GM23338 (cell line): ENCODE measurements at places on chromosomes 7 and 10. TPM values are rescaled to one million over a fixed set of nuclear protein-coding genes. Genes with fewer than 3 reads are reported as not detected.

DNA sequence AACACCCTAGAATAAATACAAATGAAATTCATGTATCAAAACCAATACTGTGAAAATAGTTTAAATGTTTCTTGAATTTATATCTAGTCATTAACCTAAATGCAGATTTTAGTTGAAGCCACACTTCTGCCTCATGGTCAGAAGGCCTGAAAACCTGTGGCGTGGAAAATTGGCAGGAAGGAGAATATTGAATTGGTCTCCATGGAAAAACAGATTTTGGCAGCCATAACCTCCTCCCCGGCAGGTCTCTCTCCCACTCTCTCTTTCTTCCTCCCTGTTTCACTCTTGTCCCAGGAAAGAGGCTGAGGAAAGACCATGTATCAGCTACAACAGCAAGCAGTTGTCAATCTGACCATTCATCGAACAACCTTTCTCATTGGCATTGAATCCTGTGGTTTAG is 160.6 kb upstream of the YAE1 start:
- DNase-seq: no peak

GRCh38 chr7:6545398-6546126 is 5.7 kb downstream of the GRID2IP start:
- no peak for DNase-seq

DNA sequence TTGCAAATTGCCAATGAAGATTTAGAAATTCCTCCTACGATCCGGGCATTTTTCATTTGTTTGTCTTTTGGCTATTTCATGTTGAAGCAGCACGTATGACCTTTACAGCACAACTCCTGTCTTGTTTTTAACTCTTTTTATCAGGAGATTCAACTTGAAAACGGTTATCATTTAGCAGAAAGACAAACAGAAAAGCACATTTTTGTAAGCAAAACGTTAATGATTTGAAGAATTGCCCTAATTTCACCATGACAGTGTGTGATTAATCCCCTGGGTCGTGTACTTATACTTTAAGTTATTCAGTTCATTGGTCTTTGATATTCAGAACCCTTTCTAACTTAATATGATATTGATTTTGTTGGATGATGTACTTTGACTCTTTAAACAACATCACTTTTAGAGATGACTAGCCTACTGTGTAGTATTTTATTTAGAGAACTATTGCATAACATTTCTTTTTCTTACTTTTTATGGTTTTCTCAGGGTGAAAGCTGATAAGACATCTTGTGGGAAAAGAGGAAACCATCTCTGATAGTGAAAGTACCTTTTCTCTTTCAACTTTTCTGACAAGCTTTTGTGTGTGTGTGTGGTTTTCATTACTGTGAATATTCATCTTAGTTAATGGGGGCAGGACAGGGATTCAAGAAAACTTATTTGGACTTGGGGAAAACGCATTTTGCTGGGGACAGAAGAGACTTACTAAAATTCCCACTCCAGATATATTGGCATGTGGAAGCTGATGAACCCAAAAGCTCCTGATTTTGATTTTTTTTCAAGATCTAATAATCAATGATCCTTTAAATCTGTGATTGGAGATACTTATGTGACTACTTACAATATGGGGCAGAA is 8.1 kb downstream of the HHEX start:
- DNase-seq: no peak

DNA sequence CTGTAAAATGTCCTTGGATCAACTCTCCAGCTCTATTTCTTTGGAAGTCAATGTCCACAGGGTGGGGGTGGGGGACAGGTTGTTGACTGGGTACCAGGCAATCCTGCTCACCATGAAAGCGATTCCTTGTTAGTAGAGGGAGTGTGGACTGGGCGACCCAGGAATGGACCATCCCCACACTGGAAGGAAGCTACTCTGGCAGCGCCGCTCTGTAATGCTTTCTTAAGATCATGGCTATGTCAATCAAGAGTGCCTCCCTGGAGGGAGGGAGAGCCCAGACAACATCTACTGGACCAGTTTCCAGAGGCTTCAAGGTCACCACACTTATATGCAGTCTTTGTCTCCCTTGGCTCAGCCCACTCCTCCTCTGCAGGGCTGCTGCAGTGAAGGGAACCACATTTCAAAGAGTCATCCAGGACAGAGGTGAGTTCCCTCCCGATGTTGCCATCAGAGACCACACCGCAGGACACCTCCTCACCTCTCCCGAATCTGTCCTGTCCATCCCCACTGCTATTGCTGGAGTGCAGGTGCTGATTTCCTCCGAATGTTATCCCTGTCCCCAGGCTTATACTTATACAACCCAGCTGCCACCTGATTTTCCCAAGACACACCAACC is 6.9 kb downstream of the GIMAP5 start:
- DNase-seq: no peak

GRCh38 chr10:129131457-129132132 is 335.4 kb upstream of the MGMT start:
- DNase-seq: no peak

DNA sequence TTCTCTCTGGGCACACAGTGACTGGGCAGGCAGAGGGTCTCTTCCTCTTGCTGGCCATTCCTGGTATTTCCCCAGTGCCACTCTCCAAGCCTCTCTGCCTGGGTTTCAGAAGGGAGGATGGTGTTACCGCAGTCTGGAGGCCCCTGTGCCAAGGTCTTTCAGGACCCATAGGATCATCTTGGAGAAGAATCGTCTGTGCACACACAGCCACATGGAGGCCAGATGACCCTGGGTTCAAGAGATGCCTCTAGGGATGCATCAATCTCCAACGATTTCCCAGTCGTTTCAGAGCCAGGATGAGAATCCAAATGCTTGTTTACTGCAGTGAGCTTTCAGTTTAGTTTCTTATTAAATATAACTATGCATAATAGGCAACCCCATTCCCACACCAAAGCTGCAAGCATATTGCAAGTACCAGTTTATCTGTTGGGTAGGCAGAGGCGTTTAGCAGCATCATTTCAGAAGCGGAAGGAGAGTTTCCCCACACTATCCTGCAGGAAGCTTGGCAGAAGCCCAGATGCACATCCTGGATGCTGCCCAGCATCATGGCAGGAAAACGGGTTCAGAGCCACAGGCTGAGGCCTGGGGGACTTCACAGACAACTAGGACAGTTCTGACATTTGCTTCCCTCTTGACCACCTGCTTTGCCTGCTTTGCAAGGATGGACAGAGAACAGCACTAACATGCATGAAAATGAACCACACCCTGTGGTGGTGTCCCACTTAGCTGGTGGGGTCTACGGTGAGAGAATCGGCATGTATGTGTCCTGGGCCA is 134.7 kb upstream of the FAM20C start:
- no peak for DNase-seq

GRCh38 chr10:122132882-122133565 is 138.1 kb upstream of the BTBD16 start:
- no peak for DNase-seq

GRCh38 chr10:42149027-42149700 is 489.2 kb downstream of the ZNF33B start:
- DNase-seq: no peak

DNA sequence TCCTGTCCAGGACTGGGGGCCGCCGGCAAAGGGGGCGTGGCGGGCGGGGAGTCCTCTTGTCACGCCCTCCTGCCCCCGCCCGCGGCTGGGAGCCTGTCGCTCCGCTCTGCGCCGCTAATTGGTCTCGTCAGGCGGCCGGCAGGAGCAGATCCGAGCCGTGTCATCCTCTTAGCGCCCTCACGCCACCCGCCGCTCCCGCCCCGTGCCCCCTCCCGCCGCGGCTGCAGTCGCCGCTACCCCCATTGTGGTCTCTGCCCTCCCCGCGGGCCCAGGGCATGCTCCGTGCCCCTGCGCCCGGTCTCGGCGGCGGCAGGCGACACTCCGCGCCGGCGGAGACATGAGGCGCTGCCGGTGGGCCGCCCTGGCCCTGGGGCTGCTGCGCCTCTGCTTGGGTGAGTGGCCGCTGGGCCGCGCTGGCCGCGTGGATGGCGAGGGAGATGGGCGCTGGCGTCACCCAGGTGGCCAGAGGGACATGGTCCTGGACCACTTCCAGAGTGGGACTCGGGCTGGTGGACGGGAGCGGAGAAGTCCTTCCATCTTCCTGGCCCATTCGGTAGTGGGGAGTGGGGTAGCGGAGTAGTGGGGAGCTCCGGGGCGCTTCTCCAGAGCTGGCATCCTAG is at the start of gene CDHR1:
Gene CDHR1, plus strand, starts transcription at position 114 of the 620 bp plus-strand sequence. Its CDS starts 224 bp downstream, at position 338.
- DNase-seq: peak; percentile 85

DNA sequence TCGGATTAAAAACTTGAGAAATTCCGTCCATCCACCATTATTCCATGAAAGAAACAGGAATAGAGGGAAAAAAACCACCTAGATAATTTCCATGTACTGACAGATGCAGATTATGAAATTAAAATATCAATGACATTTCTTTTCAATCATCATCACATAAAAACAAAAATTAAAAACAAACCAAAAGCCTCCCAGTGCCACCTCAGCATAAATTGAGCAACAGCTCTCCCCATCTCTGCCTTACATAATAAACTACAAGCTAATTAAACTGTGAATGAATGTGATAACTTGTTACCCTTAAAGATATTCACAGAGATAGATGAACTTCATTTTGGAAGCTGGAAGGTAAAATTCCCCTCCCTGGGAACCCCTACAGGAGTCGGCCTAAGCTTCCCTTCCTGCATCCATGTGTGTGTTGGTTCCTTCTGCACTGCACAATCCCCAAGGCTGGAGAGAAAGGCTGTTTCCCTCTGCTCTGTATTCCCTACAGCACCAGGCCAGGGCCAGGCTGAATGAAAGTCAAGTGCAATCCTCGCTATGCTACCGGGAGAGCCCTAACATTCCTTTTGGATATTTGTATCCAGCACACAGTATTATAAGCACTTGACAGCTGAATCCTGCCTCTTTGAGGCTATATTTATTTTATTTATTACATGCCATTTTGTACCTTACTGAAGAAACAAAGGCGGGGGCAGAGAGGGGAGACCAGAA is 8.1 kb downstream of the CCDC6 start:
- DNase-seq: no peak

SH3PXD2A gene
- polyA plus RNA-seq: 1.8 and 1.9 TPM in 2 replicates

PRKAR2B gene
- 50.6 and 76.8 TPM in 2 replicates for polyA plus RNA-seq

EN2 gene
- polyA plus RNA-seq: not detected in 2 replicates
